NCI-H1930 (cell line): ENCODE measurements at places on chromosomes 2 and 18.
A peak's percentile ranks its signal among the peaks of the same experiment; 100 is the strongest.

GRCh38 chr2:47155091-47155876 lies at the start of gene STPG4:
TSS of gene STPG4 (minus strand) at chr2:47155308. CDS start at chr2:47155251, 57 bp downstream.
- no peak for DNase-seq

- DNase-seq, result peak; percentile 87
Observed at GRCh38 chr2:218979846-218980734, 4.9 kb downstream of the FEV start.

- no peak for DNase-seq
Observed at GRCh38 chr18:46069524-46069923, 2.5 kb downstream of the PSTPIP2 start.

DNA sequence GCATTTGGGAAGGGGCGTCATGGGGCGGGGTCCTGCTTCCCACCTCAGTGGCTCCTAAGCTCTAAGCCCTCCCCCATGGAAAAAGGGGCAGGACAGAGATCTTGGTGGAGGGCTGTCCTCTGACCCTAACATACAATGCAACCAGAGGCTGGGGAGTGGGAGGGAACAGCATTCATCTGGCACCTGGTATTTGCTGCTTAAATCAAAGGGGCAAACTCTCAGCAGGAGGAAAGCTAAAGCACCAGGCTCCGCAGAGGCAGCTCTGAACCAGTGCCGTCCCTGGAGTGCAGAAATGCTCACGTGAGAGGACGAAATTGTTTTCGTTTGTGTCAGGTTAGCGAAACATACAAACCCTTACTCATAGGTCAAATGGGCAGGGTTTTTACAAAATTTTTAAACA lies 92.7 kb upstream of the PXDN start:
- no peak for DNase-seq

GRCh38 chr2:56671973-56672569 lies 488.3 kb downstream of the CCDC85A start:
- no peak for DNase-seq

- no peak for DNase-seq
Observed at GRCh38 chr18:1392865-1393734, 488.4 kb downstream of the ADCYAP1 start.
